GM12864 (cell line): ENCODE measurements at places on chromosomes 13 and 19.
A peak's percentile ranks its signal among the peaks of the same experiment; 100 is the strongest.

DNA sequence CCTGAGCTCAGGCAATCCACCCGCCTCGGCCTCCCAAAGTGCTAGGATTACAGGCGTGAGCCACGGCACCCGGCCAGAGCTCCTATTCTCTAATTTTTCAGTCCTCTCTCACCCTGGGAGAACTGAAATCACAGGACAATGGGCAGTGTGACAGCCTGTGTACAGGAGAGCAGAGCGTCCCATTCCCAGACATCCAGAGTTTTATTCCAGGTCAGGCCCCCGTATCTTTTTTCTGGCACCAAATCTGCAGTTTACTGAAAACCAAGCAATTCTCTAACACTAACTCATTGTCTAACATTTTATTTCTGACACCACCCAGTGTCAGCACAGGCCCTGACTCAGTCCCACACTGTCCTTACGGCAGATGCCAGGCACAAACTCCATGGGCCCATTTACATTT, 6.7 kb downstream of the ZNF708 start:
- no peak for DNase-seq

- DNase-seq = no peak
Measured at GRCh38 chr13:50580684-50581305, 262.7 kb downstream of the DLEU7 start.

DNA sequence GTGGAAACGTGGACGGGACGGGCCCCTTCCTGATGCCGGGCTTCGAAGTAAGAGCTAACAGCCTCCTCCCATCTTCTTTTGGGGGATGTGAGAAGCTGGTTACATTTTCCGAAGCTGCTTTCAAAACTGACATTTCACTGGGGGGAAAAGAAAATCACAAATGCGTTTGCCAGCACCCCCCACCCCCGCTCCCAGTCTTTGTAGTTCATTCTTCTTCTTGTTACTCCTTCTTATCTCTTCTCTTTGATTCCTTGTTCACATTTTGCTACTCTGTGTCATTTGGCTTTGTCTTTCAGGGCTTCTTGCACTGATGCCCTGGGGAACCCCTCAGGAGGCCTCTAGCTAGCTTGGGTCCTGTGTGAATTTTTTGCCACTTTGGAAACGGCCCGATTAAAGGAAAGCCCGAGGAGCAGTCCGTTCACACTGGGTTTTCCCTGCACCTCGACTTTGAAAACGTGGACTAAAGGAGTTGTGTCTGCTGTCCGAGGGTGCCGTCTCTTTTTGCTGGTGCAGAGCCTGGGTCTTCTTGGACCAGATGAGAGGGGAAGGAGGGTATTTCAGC, 1.3 kb downstream of the CARM1 start:
- DNase-seq = no peak

DNA sequence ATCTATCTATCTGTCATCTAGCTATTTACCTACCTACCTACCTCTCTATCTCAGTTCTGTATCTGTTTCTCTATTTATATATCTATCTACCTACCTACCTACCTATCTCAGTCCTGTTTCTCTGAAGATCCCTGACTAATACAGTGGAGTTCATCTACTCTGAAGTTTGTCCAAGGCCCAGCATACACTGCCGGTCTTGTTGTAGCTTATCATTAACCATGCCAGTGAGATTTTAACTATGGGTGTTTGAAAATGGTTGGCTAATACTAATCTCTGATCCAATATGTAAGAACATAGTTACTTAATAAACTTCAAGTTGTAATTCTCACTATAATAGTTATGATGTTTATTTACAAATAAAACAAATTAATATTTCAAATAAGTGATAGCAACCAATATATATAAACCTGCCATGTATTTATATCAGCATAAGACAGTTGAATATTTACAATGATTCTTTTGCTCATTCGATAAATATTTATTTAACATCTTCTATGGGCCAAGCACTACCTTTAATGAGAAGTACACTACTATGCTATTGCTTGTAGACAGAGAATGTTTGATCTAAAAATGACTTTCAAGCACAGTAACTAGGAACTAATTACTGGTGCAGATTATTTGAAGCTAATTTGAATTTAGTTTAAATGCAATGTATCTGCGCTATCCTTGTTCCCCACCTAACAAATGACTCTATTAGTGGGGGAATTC, 242.1 kb downstream of the KLF5 start:
- DNase-seq = no peak

DNA sequence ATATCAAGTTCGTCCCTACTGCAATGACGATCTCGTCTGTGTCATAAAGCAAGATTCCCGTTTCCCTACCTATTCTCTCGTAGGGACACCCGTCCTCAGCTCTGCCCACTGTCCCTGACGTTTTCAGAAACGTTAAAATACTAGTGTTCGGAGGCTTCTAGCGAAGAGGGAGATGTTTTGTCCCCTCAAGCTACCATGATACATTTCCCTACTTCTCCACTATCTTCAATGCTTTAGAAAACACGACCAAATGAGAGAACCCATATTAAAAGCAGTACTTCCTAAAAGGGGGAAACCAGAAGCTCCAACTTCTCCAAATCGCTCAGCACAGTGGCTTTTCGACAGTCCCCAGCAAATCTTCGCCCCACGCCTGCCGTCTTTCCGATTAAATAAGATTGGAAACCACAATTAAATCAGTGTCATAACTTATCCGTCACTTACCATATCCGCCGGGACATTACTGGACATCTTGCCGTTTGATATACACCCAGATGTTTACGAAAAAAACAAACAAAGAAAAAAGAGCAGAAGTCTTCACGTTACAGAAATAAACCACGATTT, 1.3 kb downstream of the UBL3 start:
- DNase-seq = no peak

GRCh38 chr13:60572855-60573254, 175.8 kb downstream of the TDRD3 start:
- DNase-seq = no peak

DNA sequence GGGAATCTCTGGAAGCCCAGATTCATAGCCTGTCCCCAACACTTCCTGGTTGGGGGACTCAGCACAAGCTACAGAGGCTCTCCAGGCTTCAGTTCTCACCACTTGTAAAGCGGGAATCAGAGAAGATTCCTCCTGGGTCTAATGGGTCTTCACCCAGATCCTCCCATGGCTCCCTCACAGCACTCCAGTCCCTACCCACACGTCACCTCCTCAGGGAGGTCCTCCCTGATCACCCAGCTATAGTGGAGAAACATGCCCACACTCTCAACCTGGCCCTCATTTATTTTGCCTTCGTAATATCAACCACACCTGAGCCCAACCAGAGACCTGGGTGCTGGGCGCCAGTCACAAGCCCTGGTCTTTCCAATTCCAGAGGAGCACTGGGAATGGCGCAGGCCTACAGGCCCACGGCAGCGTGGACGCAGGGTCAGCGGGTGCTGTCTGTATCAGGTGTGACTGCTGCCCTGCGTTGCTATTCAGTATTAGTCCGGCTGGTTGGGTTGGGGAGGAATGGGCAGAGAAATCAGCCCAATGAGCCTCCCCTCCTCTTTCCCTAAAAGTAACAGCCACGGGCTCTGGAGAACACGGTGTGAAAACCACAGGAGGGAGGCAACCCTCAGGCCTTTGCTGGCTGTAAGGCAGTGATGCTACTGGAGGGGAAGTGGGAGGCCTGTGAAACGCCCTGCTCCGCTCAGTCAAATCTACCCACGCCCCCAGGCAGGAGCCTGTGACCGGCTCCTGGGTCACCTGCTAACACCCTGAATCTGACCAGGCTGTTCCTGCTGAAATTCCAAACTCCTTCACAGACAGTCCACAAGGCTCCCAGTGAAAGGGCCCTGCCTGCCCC, 5.2 kb downstream of the AKT2 start:
- DNase-seq = no peak

GRCh38 chr19:12545267-12545666, 6.0 kb downstream of the ZNF564 start:
- DNase-seq = no peak

- no peak for DNase-seq
Measured at GRCh38 chr19:35601971-35602370, 10.6 kb upstream of the HAUS5 start.

GRCh38 chr19:44904426-44904994, 1.1 kb upstream of the APOE start:
- DNase-seq = no peak

DNA sequence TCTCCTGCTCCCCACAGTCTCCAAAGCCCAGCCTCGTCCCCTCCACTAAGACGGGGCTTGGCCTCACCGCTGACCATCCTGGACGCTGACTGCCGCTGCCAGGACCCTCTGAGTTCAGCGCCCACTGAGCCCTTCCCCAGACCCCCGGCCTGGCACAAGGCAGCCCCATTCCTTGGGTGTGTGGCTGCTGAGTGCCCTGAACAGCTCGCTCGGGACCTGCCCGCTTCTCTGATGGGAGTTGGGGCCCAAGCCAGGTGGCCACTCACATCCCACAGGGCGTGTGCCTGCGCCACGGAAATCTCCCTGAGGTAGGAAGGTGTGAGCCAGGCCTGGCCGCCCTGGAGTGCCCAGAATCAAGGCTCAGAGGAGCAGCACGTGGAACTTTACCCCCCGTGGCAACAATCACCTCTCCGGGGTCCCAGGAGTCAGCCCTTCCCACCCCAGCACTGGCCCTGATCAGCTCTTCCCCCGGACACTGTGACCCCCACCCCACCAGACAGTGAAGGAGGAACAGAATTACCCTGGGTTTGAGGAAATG, 20.8 kb downstream of the C13orf46 start:
- no peak for DNase-seq

DNA sequence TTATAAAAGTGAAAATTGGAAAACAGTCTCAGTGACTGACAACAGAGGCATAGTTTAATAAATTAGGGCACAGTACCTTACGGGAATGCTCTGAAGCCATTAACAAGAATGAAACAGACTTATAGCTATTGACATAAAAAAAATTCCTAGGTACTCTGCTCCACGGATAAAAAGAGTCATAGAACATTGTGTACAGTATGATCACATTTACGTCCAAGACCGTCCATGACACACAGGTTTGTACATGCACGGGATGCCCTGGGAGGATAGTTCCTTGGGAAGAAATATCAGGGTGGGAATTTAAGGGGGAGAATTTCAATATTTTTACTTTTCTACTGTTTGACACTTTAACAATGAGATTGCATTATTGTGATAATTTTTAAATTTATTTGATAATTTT, 24.9 kb upstream of the CAMSAP3 start:
- DNase-seq = no peak

DNA sequence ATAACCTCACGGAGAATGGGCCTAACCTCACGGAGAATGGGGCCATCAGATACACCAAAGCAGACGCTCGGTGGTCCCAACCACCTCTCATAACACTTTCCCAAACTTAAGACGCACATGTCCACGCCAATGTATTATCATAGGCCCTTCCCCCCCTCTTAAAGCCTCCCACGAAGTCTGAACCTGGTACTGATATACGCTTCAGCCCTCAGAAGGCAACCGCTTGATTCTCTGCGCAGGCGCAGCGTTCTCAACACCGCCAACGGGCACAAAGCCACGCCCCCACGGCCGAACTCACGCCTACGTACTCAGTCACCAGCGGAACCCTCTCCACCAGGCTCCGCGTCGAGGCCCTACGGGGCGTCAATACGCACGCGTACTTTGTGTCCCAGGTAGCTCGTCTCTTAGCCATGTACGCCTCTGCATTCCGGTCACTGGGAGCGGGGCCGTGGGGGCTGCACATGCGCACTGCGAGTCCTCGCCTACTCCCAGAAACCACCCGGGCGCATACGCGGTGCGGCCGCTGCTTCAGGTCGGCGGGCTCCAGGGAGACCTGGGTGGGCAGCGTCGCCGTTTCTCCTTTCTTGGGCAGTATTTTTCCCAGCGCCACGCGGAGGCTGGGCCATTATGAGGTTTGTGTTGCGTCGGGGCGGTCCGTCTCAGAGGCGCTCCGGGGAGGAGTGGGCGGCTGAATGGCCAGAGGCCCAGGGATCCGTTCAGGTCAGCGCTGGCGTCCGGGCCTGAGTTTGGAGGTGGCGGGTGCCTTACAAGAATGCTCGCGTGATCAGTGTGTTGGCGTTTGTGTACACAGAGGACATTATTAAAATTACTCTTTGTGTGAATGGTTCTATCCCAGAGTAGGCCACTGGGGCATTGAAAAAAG, 25.3 kb downstream of the ZNF582 start:
- peak; percentile 78 for DNase-seq

- DNase-seq = peak; percentile 7
Measured at GRCh38 chr13:46492946-46493345, 60.0 kb upstream of the LRCH1 start.

DNA sequence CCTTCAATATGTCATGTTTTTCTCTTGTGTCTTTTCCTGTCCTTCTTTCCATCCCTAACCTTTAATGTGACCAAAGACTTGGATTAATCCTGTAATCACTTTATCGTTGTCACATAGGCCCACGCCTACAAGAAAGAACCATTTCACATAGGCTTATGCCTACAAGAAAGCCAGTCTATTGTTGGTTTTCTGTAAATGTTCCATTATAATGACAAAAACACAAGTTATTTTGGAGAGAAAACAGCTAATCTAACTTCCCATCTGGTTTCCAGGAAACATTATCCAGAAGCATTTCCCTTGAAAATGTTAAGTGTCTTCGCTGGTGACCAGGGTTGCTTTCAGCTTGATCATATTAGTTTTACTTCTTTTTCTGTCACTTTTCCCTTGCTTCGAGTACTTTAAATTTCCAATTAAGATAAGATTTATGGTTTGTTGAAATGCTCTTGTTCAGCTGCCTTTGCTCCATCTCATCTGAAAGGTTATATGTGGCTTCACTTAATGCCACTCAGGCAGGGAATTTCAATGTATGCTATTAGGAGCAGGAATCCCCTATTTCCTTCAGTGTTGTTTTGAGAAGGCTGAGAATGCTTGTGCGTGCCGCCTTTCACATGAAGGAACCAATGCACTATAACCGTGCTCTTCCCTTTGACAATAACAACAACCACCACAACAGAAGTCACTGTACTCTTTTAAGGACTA, 708.2 kb downstream of the EFNB2 start:
- DNase-seq = no peak

DNA sequence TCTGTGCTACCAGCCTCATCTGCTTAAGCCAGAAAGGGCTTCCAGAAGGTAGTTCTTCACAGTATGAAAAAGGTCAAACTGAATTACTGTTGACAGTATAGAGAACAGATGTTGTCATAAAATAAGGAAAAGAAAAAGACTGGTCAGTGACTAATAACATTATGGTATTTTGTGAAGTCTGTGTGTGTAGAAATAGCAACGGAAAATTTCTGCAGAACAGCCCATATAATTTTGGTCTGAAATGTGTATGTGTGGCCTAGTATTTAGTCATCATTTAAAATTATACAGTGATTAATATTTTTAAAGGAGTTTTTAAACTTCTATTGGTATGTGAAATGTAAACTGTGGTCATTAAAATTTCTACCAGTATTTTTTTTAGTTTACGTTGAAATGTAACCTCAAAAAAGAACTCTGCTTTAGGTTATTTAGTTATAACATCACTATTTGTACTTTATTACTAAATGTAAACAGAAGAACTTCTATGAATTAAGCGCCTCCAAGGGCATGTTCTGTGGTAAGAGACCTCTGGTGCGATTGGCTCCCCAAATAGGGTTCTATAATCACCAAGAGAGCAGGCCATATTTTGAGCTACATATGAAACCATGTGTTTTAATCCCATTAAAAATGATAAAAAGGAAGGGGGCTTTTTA, 3.3 kb upstream of the GPR183 start:
- DNase-seq = no peak
